Glomerular endothelial cell (primary cell): ENCODE measurements at places on chromosomes 6 and 20. TPM values are rescaled to one million over a fixed set of nuclear protein-coding genes. Genes with fewer than 3 reads are reported as not detected.

DNA sequence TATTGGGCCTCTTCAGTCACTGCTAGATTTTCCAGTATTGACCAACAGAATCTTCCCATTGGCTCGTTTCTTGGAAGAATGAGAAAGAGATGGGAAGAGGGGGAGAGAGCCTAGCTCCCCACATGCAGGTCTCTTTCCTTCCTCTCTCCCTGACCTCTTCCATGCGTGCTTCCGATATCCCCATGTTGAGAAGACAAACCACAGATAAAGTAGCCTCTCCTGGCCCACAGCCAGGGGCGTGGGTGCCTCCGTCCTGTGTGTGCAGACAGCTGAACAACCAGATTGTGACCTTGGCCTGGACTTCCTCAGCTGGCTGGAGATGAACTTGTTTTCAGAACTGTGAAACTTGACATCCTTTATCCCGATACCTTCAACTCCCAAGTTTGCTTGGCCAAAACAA lies 71.0 kb downstream of the EDN3 start:
- no peak for DNase-seq

The HRH3 gene
- not detected in 2 replicates for total RNA-seq

The CTCFL gene
- total RNA-seq: not detected in 2 replicates

GRCh38 chr20:33791959-33792597 lies 19.1 kb upstream of the CHMP4B start:
- DNase-seq: no peak

GRCh38 chr6:33904050-33904746 lies 100.4 kb upstream of the MLN start:
- no peak for DNase-seq

The TP53TG5 gene
- total RNA-seq: not detected in 2 replicates

DNA sequence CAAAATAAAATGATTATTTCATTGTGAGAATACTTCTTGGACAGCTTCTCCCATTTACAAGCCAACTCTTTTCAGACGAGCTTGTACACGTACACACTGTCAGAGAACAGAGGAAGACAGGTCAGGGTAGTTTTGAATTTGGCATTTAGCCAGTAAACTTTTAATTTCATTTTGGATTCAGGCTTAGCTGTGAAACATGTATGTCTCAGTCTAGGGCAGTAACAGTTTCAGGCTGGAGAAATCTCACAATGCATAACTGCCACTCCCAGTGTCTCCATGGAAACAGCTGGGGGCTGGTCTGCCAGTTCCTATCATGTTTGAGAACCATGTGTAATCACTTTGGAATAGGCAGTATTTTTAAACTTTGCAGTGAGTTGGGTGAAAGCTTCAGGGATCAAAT lies 22.0 kb upstream of the QKI start:
- no peak for DNase-seq

GRCh38 chr20:26218301-26218700 lies 521.6 kb upstream of the ZNF337 start:
- DNase-seq: no peak

- DNase-seq: no peak
Measured at GRCh38 chr6:165729307-165729936, 66.4 kb upstream of the PDE10A start.

DNA sequence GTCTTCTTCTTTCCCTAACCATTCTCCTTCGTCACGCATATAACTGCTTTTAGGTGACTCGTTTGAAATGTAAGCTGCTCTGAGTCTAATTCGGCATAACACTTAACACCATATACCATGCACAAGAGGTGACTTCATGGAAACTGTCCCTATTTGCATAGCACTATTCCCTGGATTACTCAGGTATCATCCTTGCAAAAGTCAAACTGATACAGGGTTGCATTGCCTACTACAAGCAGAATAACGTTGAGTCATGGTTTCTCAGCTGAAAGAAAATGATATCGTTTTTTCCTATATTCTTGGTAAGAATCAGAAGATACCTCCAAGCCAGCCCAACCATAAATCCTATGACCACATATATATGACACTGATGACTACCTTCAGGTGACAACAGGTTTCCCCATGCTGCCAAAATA lies 227.5 kb downstream of the ATXN1 start:
- DNase-seq: no peak

DNA sequence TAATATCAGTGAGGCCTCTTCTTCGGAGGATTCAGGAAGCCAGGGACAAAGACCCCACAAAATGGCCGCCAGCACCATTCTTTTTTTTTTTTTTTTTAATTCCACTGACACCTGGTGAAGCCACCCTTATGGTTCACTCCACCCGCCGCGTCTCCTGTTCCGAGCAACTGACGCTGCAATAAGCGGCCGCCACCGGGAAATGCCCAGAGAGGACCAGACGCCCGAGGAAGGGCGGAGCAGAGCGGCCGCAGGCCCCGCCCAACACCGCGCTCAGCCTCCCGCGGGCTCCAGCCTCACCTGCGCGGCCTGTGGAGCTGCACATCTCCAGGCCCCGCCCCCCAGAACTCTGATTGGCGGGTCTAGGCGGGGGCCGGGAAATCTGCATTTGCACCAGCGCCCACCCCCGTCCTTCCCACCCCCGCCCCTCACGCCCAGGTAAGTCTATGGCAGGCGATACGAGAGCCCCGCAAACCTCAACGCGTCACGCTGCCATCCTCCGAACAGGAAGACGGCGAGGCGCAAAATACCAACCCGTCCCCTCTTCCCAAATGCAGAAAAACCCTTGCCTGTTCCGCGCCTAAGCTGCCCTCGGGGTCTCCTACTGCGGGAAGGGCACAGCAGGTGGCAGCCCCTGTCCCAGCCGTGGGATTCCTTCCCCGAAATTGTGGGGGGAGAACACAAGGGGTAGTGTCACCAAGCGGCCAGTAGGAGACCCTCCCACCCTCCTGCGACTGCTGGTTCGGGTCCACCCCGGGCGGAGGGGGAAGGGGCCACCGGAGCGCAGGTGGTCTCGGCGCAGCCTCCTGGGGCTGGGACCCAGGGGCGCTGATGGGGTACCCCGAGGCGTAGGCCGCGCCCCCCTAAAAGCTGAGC lies 960 bp downstream of the ATP9A start:
- DNase-seq: no peak

- no peak for DNase-seq
Measured at GRCh38 chr20:11957911-11958310, 40.2 kb downstream of the BTBD3 start.

DNA sequence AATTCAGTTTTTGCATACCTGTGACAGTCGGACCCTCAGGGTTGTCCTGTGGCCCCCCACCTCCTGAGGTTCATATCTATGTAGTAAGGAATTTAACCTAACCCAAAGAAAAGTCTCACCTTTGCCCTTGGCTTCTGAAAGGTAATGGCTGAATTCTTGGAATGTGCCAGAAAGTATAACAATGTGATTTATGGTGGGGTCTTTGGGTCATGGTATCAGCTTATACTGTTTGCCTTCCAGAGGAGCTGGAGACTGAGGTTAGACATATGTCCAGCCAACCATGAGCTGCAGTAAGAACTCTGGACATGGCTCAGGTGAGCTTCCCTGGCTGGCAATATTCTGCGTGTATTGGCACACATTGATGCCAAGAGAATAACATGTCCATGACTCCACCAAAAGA lies 26.9 kb downstream of the DDX43 start:
- no peak for DNase-seq

DNA sequence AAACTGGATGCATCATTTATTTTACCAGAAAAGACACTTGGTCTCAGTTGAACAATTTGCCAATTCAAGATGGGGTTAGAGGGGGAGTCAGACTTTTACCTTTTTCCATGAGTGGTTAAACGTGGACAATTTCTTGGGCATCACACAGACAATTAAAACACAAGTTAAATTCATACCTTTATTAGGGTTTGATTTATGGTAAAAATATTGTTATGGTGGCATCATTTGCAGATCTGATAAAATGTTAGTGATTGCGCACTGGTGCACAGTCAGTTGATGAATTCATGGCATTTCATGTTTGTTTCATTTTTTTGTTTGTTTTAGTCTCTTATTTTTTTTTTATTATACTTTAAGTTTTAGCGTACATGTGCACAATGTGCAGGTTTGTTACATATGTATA lies 399.9 kb downstream of the DOK5 start:
- no peak for DNase-seq

The LYRM2 gene
- total RNA-seq: 14.2 and 14.8 TPM in 2 replicates

The CLPSL1 gene
- total RNA-seq: not detected in 2 replicates
